ENCODE measurements at places on chromosomes 11 and 22.

DNA sequence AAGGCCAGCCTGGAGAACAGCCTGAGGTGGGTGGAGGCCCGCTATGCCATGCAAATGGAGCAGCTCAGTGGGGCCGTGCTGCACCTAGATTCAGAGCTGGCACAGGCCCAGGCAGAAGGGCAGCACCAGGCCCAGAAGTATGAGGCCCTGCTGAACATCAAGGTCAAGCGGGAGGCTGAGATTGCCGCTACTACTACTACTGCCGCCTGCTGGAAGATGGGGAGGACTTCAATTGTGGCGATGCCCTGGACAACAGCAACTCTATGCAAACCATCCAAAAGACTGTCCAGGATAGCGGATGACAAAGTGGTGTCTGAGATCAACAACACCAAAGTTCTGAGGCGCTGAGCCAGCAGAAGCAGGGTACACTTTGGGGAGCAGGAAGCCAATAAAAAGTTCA is 3.1 kb upstream of the TMEM218 start:
- DNase-seq: no peak

DNA sequence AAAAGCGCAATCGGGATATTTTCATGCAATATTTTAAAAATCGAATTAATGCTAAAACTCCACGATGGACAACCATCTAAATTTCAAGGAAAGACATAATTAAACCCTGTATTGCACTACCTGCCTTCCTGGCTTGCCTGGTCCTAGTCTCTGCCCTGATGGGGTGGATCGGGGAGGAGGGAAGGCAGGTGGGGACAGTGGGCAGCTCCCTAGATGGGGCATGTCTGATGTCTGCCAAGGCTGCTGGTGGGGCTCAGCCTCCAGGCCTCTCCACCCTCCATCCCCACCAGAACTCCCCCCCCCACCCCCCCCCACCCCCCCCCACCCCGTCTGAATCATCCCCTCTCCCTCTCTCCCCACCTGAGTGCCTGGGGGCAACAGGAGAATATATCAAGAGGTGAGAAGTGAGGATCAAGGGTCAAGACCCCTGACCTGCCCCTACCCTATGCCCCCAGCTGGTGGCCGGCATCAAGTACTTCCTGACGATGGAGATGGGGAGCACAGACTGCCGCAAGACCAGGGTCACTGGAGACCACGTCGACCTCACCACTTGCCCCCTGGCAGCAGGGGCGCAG is 650 bp downstream of the CST6 start:
- DNase-seq: no peak

- DNase-seq: no peak
Measured at GRCh38 chr11:11845071-11845470, 3.3 kb downstream of the USP47 start.

DNA sequence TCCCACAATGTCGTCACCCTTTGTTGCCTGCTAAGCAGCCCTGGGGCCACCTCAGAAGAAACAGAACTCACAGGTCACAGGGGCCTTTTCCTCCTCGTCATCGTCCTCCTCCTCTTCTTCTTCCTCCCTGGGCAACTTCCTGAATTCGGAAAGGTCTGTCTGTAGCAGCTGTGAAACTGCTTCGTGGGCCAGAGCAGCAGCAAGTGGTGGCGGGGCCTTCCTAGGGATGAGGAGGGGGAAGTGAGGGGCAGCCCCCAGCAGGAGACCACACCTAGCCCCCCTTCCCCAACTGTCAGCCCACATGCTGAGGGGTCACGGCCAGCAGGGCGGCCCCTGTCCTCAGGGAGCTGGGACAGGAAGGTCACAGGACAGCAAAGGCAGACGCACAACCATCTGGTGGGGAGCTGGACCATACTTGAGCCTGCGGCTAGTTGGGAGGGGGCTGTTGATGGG is 13.2 kb downstream of the PPM1F start:
- no peak for DNase-seq

GRCh38 chr11:122439866-122440810 is 215.4 kb upstream of the UBASH3B start:
- no peak for DNase-seq

- no peak for DNase-seq
Measured at GRCh38 chr11:41134971-41135370, 324.5 kb downstream of the LRRC4C start.

- no peak for DNase-seq
Measured at GRCh38 chr22:22887621-22888503, at the start of gene IGLL5. TSS of gene IGLL5 (plus strand) at chr22:22887816. CDS start at chr22:22888054, 238 bp downstream.
